ENCODE measurements at places on chromosomes 7 and 10.

DNA sequence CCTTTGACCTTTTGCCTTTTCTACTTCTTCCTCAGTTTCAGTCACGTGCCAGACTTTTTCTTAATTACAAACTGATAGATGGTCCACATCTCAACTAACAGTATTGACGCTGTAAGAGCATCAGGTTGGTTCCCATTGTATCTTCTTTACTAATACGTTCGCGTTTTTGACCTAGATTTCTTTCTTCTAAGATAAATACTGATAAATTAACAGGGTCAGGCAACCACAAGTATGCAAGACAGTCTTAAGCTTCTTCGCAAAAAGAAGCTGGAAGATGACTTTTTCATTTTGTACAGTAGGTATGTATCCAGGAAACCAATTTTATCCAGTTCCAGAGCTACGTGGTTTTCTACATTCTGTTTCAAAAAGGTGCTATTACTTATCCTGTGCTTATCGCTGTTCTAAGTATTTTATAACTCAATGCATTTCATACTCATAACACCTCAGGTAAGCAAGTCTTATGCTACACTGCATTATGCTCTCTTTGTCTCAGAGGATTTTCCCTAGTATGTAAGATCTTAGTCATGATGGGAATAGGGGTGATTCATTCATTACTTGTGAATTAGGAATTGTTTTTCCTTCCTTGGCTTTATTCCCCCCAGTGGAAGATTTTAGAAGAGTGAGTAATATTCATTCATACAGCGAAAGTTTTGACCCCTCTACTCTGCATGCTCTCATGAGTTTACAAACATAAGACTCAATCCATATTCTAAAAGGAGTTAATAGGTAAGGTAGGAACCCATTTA lies 955 bp downstream of the DUS4L start:
- DNase-seq: no peak

DNA sequence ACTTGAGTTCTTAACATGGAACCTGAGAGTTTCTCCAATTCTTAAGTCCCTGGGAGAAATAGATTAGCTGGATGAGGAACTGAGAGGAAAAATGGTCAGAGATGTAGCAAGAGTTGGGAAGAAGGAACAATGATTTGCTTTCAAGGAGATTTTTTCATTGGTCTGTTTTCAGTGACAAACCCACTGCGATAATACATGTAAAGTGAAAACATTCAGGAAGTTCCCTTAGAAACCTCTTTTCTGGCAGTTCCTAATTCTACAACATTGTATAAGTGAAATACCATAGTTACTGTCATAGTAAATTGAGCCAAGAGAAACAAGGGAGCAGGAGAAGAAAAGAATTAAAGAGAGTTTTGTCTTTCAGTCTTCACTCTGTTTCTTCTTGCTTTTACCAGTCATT lies 12.1 kb upstream of the MAGI2 start:
- no peak for DNase-seq

DNA sequence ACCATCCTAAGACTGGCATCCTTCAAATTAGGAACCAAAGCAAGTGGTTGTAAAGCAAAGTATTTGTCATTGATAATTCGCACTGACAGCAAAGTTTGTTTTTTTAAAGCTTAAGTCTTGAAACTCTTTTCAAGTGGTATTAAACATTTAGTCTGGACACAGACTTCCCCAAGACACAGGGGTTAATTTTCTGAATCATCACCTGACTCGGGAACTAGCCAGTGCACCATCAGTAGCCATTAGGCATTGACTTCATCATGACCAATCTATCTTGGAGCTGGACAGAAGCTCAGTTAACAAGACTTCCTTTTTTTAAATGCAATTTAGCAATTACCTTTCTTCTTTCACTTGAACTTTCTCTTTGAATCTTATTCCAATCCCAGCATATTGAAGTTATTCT lies 210.6 kb downstream of the ZNF365 start:
- DNase-seq: no peak

- no peak for DNase-seq
Measured at GRCh38 chr7:21355406-21355874, 72.4 kb upstream of the SP4 start.

DNA sequence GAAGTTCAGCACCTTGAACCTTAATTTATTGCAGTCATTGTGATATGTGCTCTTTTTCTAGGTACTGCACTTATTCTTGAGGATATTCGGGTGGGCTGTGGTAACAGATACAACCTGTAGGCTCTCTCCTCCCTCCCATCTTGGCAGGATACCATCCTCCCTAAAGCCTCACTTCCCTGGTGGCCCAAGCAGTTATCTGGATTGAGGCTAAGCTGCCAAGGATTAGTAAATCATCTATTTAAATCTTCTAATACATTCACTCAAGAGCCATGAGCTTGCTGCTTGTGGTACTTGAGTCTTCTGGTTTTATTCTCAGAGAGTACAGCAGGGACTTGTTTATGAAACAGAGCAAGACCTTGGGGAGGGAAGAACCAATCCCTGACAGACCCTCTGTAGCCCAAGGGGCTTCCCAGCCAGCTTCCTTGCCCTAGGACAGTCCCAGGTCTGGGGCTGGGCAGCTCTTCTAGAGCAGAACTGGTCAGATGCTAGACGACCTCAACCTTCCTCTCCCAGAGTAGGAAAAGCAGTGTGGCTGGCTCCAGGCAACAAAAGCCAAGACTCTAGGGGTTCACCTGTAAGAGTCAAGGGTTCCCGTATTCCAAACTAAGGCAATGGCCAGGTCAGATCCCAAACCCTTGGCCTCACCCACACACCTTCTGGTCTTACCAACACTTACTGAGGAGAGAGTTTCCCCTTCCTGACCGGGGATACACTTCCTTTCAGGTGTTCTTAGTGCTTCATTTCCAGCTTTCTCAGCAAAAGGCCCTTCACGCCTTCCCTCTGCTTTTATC lies 21.3 kb downstream of the WNT8B start:
- no peak for DNase-seq

- no peak for DNase-seq
Measured at GRCh38 chr7:79868010-79868409, 266.6 kb upstream of the GNAI1 start.

DNA sequence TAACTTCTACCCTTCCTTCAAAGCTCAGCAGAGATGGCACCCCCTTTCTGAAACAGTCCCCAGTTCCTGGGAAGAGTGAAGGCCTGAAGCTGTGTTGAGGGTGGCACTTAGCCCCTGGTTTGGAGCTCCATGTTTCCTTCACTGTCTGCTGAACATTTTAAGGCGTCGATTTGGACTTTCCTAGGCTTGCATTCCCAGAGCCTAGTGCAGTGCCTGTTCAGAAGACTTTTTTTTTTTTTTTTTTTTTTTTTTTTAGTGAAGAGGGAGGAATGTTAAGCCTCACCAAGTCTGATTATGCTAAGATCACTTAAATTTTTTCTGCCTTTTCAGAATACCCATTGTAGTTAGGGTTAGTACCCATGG lies 97.0 kb downstream of the PFKFB3 start:
- DNase-seq: no peak

DNA sequence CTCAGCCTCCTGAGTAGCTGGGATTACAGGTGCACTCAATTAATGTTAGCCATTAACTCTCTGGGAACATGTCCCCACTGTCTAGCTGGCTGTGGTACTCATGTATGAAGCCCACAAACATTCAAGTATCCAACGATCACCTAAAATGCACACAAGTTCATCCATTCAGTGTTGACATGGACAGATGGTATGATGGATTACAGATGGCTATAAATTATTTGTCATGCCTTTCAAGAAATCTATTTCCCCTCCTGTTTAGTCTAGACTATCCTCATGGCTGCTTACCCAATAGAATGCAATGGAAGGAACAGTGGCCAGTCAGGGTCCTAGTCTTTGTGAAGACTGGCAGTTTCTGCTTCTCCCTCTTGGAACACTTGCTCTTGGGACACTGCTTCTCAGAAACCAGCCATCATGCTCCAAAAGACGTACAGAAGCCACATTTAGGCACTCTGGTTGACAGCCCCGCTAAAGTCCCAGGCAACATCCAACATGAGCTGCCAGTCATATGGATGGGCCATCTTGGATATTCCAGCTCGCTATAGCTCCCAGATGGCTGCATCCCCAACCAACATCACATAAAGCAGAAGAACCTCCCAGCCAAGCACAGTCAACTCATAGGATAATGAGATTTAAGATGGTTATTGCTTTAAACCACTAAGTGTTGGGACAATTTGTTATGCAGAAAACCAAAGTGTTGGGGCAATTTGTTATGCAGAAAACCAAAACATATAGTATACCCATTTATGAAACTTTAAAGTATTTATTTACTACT lies 33.1 kb downstream of the MYL10 start:
- DNase-seq: no peak

GRCh38 chr10:76035206-76036110 lies 604.0 kb downstream of the LRMDA start:
- no peak for DNase-seq
